Left lobe of liver (tissue), 2 donors: ENCODE measurements at places on chromosomes 16 and 17.

GRCh38 chr16:83231729-83232128 is 576.0 kb upstream of the HSBP1 start:
- DNase-seq: no peak

GRCh38 chr17:51855806-51856205 is 302.7 kb downstream of the CA10 start:
- no peak for DNase-seq

GRCh38 chr17:76410328-76410965 is 26.0 kb downstream of the SPHK1 start:
- DNase-seq: no peak

DNA sequence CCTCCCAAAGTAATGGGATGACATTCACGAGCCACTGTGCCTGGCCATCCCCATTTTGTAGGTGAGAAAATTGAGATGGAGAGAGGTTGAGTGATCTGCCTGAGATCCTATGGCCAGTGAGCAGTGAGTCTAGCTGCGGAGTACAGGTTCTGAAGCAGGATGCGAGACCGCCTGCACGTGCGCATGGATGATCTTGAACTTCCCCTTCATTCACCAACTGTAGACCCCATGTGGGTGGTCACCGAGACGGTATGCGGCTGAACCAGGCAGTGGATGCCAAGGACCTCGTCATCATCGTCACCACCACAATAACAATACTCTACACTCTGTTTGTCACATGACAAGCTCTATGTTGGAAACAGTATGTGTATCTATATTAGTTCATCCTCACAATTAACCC is 6.2 kb upstream of the SPNS3 start:
- no peak for DNase-seq

DNA sequence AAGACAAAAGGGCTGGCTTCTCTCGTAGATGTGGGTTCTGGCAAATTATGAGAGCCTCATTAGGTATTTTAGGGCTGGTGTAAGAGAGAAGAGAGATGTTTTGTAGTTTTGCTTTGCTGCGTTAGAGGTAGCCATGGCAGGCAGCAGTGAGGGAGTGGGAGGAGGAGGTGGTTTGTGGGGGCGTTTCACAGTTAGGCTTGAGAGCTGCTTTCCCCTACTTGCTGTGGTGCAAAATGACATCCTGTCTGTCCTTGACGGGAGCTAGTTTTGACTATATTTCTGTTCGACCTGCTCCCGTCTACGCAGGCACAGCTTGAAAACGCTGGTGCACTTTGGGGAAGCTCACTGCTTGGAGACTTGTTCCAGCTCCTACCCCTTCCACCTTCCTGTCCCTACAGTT is 75.5 kb downstream of the SLC5A11 start:
- no peak for DNase-seq

- DNase-seq: no peak
Observed at GRCh38 chr17:57534863-57535248, 210.2 kb downstream of the CCDC182 start.

DNA sequence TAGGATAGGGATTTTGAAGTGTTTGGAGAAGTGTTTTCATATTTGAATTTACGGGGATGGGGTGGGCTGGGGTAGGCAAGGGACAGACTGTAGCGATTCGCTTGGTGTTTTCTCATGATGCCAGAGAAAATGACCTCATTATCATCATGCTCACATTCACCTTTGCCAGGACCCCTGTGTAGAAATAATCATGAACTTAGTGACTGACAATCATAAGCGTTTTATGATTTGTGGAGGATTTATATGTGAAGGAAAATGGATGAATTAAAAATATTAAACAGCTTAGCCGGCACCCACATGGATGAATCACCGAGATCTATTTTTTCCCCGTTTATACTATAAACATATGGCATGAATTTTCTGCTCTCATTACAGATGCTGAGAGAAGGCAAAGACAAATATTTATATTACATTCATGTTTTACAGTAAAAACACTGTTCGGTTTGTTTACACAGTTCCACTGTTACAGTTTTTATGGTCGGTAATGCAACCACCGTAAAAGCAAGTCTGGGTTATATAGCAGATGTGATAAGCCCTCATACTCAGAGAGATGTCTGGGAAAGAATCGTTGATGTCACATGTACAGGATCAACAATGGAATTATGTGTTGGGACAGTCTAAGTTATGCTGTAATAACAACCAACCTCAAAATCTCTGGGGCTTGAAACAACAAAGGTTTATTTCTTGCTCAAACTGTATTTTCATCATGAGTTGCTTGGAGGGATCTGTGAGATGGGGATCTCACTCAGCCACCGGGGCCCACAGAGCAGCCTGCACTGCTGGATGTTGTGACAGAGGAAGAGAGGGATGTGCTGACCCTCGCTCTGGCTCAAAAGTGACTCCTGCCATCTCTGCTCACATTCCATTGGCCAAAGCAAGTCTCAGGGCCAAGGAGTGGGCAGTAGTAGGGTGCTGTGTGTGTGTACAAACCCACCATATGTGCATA is 85.1 kb downstream of the WWOX start:
- DNase-seq: no peak

GRCh38 chr17:71872843-71873485 is 247.9 kb upstream of the SOX9 start:
- no peak for DNase-seq
